ENCODE measurements at places on chromosomes 6 and 20. TPM values are rescaled to one million over a fixed set of nuclear protein-coding genes. Genes with fewer than 3 reads are reported as not detected.

CD24 gene
- total RNA-seq = 1.9 TPM

HRH3 gene
- not detected for total RNA-seq

PNPLA1 gene
- total RNA-seq = not detected

OXT gene
- total RNA-seq = not detected

AURKA gene
- 10.4 TPM for total RNA-seq

MUCL3 gene
- not detected for total RNA-seq

HEY2 gene
- not detected for total RNA-seq

FAXC gene
- total RNA-seq = 0.66 TPM

RBBP8NL gene
- total RNA-seq = not detected

FAM217A gene
- not detected for total RNA-seq

WFDC2 gene
- not detected for total RNA-seq

FILIP1 gene
- total RNA-seq = 0.29 TPM

EYA4 gene
- total RNA-seq = 26.2 TPM

Measured in smooth muscle cell of trachea (primary cell).